LNCaP clone FGC (cell line): ENCODE measurements at places on chromosomes 16 and 17.

- no peak for DNase-seq
Measured at GRCh38 chr16:15491411-15491810, 57.0 kb downstream of the BMERB1 start.

DNA sequence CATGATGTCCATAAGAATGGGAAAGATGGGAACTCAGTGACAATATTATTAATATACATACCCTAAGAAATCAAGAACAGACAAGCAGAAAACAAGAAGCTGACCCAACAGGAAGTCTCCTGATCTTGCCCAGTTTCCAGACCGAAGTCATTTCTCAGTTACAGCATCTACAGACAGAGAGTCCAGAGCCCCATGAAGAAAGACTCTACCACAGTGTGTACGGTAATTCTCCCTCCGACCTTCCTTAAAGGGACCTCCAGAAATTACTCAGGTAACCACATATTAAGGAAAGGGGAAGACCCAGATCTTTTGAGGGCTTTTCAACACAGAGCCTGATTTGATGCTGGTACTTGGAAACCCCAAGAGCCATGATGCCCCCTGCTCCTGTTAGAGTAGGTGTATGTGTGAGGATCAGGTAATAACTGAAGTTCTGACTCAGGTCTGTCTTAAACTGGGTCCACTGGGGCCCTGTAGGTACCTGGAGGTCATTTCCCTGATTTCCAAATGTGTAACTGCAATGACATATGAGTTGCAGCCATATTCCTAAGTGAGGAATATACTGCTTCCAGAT lies 132.4 kb downstream of the ABCA8 start:
- no peak for DNase-seq

GRCh38 chr17:74514632-74515334 lies 16.5 kb downstream of the CD300LB start:
- no peak for DNase-seq

- DNase-seq = no peak
Measured at GRCh38 chr17:42122371-42123303, at the start of gene HSPB9. Gene HSPB9, plus strand, starts transcription at chr17:42122804. Its CDS starts 47 bp downstream, at chr17:42122851.

- DNase-seq = peak; percentile 27
Measured at GRCh38 chr16:66326991-66327513, 39.4 kb upstream of the CDH5 start.

DNA sequence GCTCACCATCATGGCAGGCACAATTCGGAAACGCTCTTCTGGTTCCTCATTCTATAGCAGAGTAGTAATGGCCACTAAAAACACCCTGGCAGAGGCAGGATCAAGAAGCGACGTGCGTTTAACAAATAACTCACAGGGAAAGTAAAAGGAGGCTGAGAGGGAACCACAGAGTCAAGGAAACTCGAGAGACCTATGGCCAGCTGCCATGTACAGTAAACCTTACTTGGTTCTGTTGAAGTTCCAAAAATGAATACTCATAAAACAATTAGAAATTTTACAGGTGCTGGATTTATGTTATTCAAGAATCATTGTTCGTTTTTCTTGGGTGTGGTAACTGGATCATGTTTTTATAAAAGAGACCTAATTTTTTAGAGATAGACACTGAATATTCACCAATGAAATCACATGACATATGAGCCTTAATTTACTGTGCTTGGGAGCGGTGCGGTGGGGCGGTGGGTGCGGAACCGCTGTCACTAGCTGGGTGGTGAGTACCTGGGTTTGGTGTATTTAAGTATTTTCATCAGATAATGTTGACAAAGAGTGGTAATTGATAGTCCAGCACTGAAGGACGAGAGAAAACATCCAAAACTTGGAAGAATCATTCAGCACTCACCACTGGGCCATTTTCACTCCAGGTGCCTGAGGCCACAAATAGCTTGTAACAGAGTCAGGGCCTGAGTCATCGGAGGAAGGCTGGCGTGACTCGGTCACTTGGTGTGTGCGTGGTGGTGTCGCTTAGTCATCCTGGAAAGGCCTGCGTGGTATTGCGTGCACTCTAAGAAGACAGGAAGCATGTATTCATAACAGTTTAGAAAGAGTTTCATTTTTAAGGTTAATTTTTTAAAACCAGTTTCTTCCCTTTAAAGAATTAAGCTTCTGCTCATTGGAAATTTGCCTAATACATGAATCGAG lies 135.4 kb upstream of the CHMP6 start:
- no peak for DNase-seq

DNA sequence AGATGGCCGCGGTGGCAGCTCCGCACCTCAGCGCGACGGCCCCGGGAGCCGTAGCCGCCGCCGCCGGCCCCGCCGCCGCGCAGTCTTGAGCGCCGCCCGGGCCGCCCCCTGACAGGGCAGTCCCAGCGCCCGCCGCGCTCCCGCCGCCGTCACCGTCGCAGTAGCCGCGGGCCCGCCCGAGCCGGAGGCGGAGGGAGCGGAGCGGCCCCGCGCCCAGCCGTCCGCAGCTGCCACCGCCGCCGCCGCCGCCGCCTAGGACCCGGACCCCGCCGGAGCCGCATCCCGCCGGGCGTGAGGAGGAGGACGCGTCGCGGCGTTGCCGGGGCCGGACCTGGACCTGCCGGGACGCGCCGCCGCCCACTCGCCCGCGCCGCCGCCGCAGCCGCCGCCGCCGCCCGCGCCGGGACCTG lies 218 bp downstream of the TNRC6C start:
- DNase-seq = no peak

DNA sequence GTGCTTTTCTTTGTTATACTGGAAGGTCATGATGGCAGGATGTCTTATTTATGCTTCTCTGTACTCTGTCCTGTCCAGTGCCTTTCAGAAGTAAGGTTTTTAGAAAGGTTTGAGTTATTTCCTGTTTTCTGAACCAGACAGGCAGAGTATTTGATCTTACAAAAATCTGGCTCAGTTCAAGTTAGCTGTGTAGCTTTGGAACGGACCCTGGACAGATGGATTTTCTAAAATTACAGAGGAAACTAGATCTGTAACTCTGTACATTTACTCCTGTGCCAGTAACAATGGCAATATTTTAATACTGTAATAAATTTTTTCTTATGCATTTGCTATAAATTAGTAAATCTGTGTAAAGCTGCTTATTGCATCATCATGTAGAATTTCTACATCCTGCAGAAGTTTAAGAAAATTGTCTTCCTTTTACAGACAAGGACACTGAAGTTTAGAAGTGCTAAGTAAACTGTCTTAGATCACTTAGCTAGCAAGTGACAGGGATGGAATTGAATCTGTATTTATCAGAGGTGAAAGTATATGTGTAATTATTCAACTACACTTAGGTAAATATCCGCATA lies 347.6 kb downstream of the WWOX start:
- no peak for DNase-seq

GRCh38 chr16:55257966-55258613 lies 65.9 kb upstream of the IRX6 start:
- peak; percentile 18 for DNase-seq

DNA sequence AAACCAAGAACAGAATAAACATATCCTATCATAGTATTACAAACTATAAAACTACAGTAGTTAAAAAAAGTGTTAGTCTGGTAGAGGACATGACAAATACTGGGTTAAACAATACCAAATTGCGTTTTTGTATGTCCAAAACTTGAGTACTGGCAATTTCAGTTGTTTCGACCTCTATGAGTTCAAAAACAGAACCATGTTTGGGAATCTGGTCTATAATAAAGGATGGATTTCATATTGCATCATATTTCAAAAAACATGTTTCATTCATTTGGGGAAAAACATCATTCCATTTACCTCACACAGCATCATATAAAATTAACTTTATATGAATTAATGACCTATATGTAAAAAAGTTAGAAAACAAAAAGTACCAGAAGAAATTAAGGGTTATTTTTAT lies 81.8 kb downstream of the TRIM37 start:
- no peak for DNase-seq

- DNase-seq = peak; percentile 92
Measured at GRCh38 chr16:84438971-84439696, 65.3 kb downstream of the MEAK7 start.

DNA sequence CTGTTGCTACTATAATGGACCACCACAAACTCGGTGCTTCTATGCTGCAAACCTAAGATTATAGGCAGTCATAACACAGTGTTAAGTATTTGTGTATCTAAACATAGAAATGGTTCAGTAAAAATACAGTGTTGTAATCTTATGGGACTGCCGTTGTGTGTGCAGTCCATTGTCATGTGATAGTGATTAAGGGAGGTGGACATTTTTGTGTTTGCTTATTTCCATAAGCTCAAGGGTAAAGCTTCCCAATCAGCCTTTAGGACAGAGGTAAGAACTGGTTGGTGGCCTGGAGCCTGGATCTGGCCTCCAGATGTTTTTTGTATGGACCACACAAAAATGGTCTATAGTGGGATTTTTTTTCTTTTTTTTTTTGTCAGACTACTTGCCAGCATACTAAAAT lies 29.9 kb downstream of the WWOX start:
- no peak for DNase-seq

DNA sequence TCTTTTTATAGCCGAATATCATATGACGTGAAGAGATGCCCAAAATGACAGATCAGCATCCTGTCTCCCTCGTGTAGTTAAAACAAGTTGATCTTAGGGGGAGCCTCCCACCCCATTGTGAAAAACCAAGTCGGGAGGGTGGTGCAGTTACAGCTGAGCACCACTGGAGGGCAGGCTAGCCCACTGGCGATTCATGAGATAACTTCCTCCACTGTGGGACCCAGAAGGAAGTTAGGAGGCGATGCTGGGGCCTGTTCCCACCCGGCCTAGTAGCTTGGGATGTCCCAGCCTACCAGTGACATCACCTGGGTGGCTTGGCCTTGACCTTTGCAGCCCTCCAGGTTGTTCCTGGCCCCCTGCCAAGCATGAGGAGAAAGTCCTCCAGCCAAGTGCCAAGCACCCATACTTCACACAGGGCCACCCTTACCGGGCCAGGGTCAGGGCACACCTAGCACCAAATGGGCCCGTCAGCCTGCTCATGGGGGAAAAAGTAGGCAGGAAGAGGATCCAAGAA lies 8.1 kb upstream of the CPNE2 start:
- DNase-seq = peak; percentile 4

DNA sequence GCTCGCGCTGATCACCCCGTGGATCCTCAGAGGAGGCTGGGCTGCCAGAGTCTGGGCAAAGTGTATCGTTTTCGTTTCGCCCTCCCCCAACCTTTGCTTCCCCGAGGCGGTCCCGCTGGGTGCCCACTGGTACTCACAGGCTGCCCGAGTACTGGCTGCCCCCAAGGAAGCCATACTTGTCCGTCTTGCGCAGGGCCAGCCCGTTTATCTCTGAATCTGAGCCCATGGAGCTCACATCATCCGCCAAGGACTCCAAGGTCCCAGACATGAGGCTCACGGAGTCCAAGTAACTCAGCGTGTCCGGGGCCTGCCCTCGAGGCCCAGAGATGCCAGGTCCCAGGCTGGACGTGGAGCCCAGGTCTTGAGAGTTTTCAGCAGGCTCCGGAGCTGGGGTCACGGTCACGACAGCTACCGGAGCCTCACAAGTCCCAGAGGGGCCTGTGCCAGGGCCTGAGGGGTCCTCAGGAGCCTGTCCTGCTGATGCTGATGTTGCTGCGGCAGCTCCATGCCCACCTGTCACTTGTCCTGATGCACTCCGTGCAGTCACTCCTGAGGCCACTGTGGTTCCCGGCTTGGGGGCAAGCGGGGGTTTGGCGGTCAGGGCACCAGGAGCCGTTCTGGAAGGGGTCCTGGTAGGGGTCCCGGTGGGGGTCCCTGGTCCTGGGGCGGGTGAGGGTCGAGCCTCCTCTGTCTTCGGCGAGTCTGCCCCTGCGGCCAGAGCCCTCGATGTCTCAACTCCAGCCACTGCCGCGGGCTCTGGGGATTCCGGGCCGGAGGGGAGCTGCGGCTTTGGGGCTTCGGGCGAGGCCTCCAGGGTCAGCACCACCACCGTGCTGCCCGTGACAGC lies 980 bp downstream of the TBC1D10B start:
- DNase-seq = no peak

DNA sequence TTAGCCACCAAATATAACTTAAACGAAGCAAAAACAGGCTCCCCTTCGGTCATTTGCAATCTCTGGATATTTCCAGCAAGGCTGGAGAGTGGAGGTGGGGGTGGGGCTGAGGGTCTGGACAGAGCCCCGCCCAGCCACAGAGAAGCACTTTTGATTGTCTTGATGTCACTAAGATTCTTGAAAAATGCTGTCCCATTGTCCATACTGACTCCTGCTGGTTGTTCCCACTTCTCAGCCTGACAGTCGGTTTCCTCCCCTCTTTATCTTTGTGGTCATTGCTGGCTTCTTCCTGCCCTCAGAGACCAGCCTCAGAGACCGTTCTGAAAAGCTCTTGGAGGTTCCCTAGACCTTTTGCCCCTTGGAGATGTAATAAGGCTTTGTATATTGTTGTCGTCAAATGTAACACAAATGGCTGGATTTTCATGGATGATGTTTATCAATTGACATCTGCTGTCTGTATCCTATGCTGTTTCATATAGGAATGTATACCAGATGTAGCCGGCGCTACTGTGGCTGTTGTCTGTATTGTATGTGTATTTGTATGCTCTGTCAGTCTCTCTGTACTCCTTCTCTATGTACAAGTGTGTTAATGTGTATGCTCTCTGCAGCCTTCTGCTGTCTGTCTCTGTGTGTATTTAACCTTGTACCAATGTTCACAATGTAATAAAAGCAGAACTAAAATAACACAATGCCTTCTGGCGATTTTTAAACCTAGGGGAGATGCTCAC lies 94.8 kb upstream of the DNAH9 start:
- DNase-seq = no peak

GRCh38 chr16:80253741-80254140 lies 287.1 kb upstream of the DYNLRB2 start:
- no peak for DNase-seq

DNA sequence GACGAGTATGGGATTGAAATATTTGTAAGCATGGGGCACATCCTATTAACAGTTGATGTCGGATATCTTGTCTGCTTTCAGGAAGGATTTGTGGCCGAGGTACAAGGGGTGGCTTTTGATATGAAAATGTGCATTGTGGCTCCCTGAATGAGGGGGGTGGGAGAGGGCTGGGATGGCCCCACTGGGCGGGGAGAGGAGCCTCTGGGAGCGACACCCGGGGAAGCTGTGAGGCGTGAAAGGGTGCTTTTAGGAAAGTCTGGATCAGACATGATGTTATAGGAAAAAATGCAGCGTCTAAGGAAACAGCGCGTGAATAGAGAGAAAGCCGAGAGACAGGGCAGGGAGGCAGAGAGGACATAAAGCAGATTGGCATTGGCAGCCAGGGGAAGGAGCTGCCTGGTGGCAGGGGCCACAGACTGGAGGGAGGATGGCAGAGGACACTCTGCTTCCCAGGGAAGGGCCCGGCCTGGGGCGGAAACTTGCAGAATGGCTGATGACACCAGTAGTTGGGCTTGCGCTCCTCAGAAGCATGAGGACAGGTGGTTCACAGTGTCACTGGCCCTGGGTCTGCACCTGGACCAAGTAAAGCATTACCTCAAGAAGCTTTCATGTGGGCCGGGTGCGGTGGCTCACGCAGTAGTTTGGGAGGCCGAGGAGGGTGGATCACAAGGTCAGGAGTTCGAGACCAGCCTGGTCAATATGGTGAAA lies 95.7 kb downstream of the NTN1 start:
- DNase-seq = no peak
